ENCODE measurements at places on chromosomes 4 and X.

DNA sequence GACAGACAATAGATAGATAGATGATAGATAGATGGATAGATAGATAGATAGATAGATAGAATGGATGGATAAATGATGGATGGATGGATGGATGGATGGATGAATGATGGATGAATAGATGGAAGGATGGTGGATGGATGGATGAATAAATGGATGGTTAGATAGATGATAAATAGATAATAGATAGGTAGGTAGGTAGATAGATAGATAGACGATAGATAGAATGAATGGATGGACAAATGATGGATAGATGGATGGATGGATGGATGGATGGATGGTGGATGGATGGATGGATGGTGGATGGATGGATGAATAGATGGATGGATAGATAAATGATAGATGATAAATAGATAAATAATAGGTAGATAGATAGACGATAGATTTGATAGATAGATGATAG lies 287.4 kb downstream of the CRLF2 start:
- DNase-seq: no peak

- no peak for DNase-seq
These were observed 25.4 kb upstream of the VSIG1 start for GRCh38 chrX:108019382-108019875.

GRCh38 chr4:109576462-109576861 lies 16.4 kb downstream of the MCUB start:
- no peak for DNase-seq

DNA sequence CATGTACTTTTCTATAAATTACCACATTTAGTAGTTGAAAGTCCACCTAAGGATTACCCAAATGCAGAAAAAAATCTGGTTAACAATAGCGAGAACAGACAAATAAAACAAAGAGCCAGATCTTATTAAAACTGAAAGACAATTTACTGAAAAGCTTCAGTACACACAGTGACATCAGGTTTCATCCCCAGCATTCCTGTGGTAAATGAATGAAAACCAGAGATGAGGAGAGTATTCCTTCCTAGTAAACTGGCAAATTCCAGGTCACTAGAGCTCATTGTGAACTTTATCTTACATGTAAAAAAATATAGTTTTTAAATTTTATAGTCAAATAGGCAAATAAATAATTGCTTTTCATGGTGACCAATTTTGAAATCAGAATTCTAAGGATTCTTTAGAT lies 1290.5 kb downstream of the ADGRL3 start:
- no peak for DNase-seq

- DNase-seq: no peak
These were observed 69.2 kb downstream of the PLS3 start for GRCh38 chrX:115630204-115630603.

- no peak for DNase-seq
These were observed 4.3 kb upstream of the ZCCHC4 start for GRCh38 chr4:25308306-25308705.

- DNase-seq: no peak
These were observed 2.4 kb downstream of the FAM241A start for GRCh38 chr4:112147697-112148096.

GRCh38 chr4:84091266-84091665 lies 407.8 kb downstream of the NKX6-1 start:
- no peak for DNase-seq

- DNase-seq: no peak
These were observed 30.8 kb downstream of the ZNF827 start for GRCh38 chr4:145907812-145908211.

DNA sequence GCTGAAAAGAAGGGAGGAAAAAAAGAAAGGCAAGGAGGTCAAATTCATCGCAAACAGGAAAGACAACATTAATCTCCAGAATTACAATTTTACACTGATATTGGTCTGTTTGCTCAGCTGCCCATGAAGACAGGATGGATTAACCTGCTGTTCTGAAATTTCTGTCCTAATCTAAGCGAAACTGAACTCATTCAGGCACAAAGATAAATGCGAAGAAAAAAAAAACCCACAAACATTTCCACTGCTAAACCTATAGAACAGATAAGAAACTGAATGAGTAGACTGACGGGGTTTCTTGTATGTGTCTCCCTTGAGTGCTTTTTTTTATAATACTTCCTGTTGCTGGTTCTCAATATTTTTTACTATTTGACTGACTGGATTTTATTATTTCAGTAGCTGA lies 251.8 kb upstream of the FTHL17 start:
- no peak for DNase-seq

DNA sequence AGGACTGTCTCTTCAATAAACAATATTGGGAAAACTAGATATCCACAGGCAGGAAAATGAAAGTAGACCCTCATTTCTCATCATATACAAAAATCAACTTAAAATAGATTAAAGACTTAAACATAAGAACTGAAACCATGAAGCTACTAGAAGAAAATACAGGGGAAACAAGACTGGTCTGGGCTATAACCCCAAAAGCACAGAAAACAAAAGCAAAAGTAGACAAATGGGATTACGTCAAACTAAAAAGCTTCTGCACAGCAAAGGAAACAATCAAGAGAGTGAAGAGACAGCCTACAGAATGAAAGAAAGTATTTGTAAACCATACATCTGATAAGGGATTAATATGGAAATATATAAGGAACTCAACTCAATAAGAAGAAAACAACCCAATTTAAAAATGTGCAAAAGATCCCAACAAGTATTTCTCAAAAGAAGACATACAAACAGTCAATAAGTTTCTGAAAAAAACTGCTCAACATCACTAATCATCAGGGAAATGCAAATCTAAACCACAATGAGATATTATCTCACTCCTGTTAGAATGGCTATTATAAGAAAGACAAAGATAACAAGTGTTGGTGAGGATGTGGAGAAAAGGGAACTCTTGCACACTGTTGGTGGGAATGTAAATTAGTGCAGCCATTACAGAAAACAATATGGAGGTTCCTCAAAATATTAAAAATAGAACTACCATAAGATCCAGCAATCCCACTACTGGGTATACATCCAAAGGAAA lies 325.3 kb upstream of the RASGEF1B start:
- DNase-seq: no peak

- DNase-seq: no peak
These were observed 11.5 kb upstream of the C4orf54 start for GRCh38 chr4:99669084-99669483.
